ENCODE measurements at places on chromosomes 11 and 22.

- DNase-seq: no peak
Observed at GRCh38 chr11:104581246-104581980, 316.8 kb downstream of the CASP12 start.

DNA sequence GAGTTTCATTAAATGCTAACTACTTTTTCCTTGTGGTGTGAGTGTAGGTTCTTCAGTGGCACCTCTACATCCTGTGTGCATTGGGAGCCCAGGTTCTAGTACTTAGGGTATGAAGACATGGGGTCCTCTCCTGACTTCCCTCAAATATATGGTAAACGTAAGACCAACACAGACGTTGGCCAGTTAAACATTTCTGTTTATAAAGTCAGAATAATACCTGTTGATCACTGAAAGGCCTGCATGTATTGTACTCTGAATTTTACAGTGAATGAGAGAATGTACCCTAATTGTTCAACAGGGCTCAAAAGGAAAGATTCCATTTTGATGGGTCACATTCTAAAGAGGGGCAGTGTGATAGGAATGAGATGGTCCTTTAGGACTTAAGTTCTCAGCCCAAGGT is 3.2 kb downstream of the RPL27A start:
- no peak for DNase-seq

- DNase-seq: no peak
Observed at GRCh38 chr11:29184939-29185890, 831.6 kb downstream of the KCNA4 start.

DNA sequence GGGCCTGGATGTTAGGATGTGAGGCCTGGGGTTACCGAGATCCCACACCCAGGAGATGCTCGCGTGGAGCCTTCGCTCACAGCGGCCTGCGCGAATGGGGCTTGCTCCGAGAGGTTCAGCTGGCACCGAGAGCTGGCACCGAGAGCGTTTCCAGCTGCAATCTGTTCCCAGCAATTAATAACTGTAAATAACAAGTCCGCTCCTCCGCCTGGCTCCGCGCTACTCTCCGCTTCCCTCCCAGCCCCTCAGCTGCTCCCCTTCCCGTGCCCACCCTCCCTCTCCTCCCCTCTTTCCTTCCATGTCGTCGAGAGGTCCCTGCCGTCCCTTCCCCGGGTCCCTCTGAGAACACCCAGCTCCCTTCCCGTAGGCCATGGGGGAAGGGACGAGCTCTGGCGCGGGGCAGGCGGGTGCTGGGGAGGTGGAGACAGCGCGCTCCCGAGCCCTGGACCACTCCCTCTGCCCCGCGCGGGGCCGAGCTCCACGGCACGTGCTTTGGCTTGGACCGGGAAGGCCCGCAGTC is 110.8 kb downstream of the WNT7B start:
- no peak for DNase-seq

DNA sequence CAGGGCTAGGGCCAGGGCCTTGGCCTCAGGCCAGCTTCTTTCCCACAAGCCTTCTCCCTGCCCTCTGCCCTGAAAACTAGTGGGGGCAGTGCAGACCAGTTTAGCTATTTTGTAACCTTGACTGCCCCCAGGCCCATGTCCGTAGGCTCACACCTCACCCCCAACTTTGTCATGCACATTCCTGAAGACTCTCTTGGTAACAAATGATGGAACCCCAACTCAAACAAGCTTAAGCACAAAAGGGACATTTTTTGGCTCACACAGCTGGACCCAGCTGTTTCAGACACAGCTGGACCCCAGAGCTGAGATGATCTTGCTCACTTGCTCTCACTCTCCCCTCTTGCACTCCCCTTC is 46.6 kb downstream of the KCNQ1OT1 start:
- DNase-seq: no peak

DNA sequence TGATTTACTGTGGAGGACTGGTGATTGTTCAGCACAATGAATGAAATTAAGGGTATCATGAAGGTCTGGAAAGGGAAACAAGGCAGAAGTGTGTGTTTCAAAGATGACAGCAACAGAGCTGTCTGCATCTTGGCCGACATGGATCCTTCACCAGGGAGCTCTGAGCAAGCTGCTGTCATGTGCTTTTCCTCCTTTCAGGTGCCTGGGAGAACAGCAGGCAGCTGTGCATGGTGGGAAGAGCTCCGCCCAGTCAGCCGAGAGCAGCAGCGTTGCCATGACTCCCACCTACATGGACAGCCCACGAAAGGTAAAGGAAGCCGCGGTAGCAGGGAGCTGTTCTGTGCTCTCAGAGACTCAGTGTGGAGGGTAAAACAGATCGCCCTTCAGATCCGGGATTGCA is 87.1 kb upstream of the YWHAH start:
- peak; percentile 80 for DNase-seq

DNA sequence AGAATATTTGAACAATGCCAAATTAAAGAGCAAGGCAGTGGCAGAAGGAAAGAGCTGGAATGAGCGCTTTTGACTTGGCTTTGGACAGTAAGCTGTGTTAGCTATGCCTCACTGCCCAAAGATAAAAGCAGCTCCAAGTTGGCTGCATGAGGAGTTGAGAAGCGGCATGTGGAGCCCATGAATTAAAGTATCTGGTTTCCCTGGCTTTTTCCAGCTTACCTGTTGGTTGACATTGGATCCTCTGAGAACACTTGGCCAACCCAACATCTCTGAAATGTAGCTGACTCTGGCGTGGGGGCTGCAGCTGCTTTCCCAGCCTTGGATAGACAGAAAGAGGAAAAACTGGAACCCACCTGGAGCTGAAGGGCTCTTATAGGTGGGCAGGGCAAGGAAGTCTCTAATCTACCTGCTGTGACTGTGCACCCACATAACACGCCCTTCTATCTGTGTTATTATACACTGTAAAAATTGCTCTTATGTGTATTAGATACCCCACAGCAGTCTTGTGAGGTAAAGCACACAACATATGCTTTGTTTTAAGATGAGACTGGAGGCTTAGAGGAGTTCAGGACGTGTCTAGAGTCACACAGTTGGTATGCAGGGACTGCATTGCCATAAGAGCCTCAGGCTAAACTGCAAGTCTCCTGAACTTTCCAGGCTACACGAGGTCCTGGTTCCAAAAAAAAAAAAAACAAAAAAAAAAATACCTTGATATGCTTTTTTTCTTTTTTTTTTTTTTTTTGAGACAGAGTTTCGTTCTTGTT is 5.8 kb downstream of the UBASH3B start:
- no peak for DNase-seq

- no peak for DNase-seq
Observed at GRCh38 chr11:126918556-126918955, 82.0 kb downstream of the KIRREL3 start.

GRCh38 chr11:75505916-75506692 is 19.6 kb downstream of the GDPD5 start:
- DNase-seq: no peak

GRCh38 chr11:132941024-132941646 is 591.2 kb downstream of the OPCML start:
- peak; percentile 12 for DNase-seq

DNA sequence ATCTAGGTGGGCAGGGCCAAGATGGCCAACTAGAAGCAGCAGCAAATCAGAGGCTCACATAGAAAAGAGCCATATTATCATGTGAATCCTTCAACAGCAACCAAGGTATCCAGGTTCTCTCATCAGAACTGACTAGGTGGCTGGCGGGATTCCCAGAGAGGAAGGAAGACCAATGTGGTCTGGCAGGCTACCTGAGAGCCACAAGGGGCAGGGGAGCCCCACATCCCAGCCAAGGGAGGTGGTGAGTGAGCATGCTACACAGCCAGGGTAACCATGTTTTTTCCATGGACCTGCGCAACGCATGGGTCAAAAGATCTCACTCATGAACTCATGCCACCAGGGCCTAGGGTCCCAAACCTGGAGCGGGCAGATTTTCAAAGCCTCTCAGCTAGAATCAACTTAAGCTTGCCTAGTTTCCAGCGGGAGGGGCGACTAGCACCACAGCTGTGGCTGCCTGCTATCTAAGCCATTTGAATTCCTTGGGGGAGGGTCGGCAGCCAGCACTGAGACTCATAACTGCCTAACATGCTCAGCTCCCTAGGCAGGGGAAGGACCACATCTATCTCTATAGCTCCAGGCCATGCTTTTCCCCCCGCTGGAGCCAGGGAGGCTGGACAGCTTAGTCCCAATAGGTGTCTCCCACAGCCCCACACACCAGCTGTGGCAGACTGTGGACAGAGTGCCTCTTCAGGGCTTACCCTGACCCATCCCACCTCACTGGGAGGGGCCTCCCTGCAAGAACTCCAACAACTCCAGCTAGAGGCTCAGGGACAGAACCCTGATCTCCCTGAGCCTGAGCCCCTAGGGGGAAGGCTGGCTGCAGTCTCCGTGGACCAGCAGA is 28.7 kb upstream of the CASP12 start:
- no peak for DNase-seq

DNA sequence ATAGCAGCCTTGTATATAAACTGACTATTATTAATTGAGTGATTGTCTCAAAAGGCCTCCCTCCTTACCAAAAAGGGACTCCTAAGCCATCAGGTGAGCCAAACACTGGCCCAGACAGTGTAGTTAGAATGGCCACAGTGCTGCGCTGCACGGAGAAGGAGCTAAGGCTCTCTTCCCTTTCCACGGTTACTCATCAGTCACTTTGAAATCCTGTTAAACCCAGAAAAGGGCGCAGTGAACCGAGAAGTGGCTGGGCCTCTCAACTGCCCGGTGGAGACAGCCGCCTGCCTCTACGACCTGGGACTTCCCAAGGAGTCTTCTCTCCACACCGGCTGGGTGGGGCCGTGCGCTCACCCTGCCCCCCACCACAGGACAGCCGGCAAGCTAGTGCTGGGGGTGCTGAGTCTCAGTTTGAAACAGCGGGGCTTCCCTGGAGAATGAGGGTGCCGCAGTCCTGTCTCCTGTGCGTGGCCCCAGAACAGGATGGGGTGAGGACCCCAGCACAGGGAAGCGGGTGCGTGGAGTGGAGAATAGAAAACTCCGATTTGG is 1.3 kb downstream of the MYH9 start:
- no peak for DNase-seq

DNA sequence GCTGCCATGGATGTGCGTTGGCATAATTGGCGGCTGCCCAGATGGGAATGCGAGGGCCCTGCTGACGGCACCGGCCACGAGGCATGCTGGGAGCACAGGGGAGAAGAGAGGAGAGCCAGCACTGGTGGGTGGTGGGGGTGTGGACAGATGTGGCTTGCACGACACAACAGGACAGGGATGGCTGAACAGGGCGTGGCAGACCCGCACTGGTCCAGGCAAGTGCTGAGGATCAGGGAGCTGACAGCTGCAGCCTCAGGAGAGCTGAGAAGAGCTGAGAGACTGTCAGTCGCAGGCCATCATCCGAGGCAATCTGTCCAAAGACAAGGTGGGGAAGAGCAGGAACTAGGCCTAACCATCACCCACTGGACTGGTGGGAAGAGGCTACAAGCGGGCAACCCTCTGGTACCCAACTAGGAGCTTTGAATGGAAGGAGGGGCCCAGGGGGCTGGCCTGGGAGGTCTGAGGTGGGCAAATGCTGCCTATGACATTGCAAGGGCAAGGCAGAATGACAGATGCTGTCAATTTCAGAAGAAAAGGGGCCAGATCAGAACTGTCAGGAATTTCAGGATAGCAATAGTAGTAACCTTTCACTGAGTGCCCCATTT is 2.4 kb downstream of the GNB1L start:
- no peak for DNase-seq

- DNase-seq: no peak
Observed at GRCh38 chr11:33942954-33943353, 51.1 kb upstream of the LMO2 start.

DNA sequence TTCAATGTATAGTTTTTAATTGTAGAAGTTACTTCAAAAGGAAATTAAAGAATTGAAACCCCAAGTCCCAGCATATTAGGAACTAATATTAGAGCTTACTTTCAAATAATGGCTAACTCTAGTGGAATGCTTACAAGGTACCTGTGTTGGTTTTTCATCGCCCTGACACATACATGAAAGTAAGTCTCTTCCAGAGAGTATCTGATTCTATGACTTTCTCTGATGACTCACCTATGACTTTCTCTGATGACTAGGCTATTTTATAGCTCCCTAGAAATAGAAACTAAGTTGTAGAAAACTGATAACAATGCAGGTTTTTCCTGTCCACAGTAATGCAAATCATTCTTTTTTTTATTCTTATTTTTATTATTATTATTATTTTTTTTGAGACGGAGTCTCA is 33.6 kb upstream of the MMP7 start:
- DNase-seq: no peak

DNA sequence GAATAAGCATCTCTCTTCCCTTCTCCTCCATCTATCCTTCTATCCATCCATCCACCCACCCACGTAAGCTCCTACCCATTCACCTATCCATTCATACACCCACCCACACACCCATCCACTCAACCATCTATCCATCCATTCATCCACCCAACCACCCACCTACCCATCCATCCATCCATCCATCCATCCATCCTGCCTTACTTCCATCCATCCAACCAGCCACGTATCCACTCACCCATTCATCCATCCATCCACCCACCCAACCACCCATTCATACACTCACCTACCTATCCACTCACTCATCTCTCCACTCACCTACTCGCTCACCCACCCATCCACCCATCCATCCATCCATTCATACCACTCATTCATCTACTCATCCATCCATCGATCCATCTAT is 13.2 kb downstream of the TNNT3 start:
- no peak for DNase-seq

- DNase-seq: no peak
Observed at GRCh38 chr11:13720940-13721339, 52.5 kb downstream of the FAR1 start.

- DNase-seq: no peak
Observed at GRCh38 chr11:65576867-65577755, 1.3 kb downstream of the EHBP1L1 start.

GRCh38 chr22:49392247-49392646 is 435.4 kb downstream of the BRD1 start:
- no peak for DNase-seq

Measured in NCI-H510A (cell line).